Left ventricle myocardium inferior (tissue), 1 donor: ENCODE measurements at places on chromosomes 3 and 15.
A peak's percentile ranks its signal among the peaks of the same experiment; 100 is the strongest.

- no peak for DNase-seq
Observed at GRCh38 chr15:31953478-31953877, 76.8 kb upstream of the CHRNA7 start.

GRCh38 chr3:159322322-159322939 lies 520.6 kb downstream of the MFSD1 start:
- DNase-seq, result peak; percentile 38

GRCh38 chr3:7576071-7576470 lies 715.2 kb downstream of the GRM7 start:
- DNase-seq, result no peak

- no peak for DNase-seq
Observed at GRCh38 chr3:160473221-160473620, 23.6 kb upstream of the TRIM59 start.

- DNase-seq, result no peak
Observed at GRCh38 chr3:22117751-22118346, 366.8 kb upstream of the ZNF385D start.

GRCh38 chr3:41457176-41457575 lies 257.9 kb downstream of the CTNNB1 start:
- no peak for DNase-seq

- DNase-seq, result no peak
Observed at GRCh38 chr3:61387817-61388216, 136.6 kb upstream of the FHIT start.

- no peak for DNase-seq
Observed at GRCh38 chr15:80659375-80659774, 35.7 kb upstream of the ABHD17C start.

DNA sequence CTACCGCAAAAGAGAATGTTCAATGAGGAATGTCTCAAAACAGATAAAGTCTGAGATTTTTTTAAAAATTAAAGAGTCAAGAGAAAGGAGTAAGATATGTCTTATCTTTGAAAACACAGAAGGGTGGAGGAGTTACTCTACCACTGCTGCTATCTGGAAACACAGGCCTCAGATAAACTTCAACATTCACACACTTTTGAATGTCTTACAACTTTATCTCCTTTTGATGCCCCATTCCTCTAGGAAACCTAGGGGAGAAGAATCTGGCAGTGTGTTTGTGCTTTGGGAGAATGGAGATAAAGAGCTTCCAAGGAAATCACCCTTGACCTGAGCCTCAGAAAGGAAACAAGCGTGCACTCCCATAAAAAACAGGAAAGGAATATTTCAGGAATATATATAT lies 468.2 kb downstream of the PLOD2 start:
- DNase-seq, result no peak

GRCh38 chr3:4633078-4634004 lies 140.2 kb downstream of the ITPR1 start:
- no peak for DNase-seq
